ENCODE measurements at places on chromosomes 16 and 17. TPM values are rescaled to one million over a fixed set of nuclear protein-coding genes. Genes with fewer than 3 reads are reported as not detected.

Gene TMEM235
- not detected for total RNA-seq

Gene RNF112
- not detected for total RNA-seq

Gene SLC52A1
- total RNA-seq, result 0.33 TPM

Gene FAM117A
- total RNA-seq, result 7.6 TPM

Gene CCL16
- total RNA-seq, result 0.65 TPM

Gene TNP2
- total RNA-seq, result not detected

Gene TBC1D28
- total RNA-seq, result not detected

Gene CBX8
- total RNA-seq, result 2.2 TPM

Gene TP53TG3F
- not detected for total RNA-seq

Gene MAP3K3
- total RNA-seq, result 90.2 TPM

Gene CRYM
- total RNA-seq, result not detected

Gene TEX14
- total RNA-seq, result under 0.01 TPM

Gene ICAM2
- total RNA-seq, result 806 TPM

Gene HEATR9
- not detected for total RNA-seq

Gene ASIC2
- not detected for total RNA-seq

Gene TRAPPC1
- total RNA-seq, result 49.6 TPM

Gene KRTAP9-4
- not detected for total RNA-seq

Gene CCL13
- not detected for total RNA-seq

Gene SNAI3
- total RNA-seq, result 0.33 TPM

Gene SLC13A5
- total RNA-seq, result not detected

Gene MT1G
- not detected for total RNA-seq

Gene SPATA32
- total RNA-seq, result not detected

Gene TBKBP1
- total RNA-seq, result 15.4 TPM

Gene KRTAP4-3
- total RNA-seq, result not detected

Gene COL1A1
- total RNA-seq, result 9.5 TPM

Gene KRT34
- total RNA-seq, result not detected

Gene OTOA
- total RNA-seq, result 0.29 TPM

Gene FAHD1
- 86.2 TPM for total RNA-seq

Gene TAC4
- total RNA-seq, result not detected

Gene CASKIN1
- under 0.01 TPM for total RNA-seq
